NCI-H1092 treated with DMSO at 0.1 percent for 48 hours (cell line): ENCODE measurements at places on chromosomes 4 and X.

GRCh38 chr4:165877286-165877685 is 4.2 kb downstream of the TLL1 start:
- DNase-seq: no peak

DNA sequence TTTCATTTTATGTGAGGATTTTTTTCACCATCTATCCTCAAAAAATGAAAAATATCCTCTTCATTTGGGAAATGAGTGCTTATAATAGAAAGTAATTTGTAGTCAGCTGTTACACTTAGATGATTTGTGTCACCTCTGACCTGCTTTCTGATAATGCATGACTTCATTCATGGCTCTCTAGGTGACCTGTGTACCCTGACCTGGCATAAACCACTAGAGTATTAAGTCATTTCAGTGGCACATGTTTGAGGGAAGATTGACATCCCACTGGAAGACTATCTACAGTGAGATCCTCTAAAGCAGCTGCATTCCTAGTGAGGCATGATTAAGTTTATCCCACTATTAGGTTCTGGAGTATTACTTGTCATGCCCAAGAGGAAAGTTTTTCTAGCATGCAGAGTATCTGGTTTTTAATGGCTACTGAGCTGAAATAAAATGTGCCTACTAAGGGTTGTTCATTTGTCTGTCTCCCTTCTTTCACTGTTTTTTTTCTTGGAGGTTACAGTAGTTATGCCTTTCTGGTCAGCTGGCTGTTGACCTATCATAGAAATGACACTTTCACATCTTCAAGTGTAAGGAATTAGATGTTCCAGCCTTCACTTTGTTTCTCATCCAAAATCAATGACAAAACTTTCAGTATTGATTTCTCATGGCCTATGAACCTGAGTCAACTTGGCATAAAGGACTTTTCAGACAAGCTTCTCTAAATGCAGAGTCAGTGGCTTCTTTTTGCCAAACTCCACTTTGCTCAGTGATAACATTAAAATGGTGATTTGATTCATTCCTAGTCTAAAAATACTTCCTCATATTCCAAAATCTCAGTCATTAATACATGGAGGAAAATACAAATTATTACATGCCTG is 33.1 kb downstream of the TET2 start:
- DNase-seq: no peak

GRCh38 chrX:102840871-102841705 is 96.0 kb upstream of the RAB40AL start:
- no peak for DNase-seq

GRCh38 chr4:159150821-159151390 is 48.0 kb downstream of the RAPGEF2 start:
- no peak for DNase-seq

- DNase-seq: no peak
These were observed 20.8 kb downstream of the FGFRL1 start for GRCh38 chr4:1031956-1032795.

DNA sequence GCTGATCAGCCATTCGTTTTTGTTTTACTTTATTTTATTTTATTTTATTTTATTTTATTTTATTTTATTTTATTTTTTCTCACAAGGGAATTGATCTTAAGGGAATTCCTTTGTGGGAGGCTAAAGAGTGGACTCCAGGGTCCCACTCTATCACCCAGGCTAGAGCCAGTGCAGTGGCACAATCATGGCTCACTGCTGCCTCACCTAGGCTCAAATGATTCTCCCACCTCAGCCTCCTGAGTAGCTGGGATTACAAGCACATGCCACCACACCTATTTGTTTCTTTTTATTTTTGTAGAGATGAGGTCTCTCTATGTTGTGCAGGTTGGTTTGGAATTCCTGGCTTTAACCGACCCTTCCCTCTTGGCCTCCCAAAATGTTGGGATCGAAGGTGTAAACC is 17.5 kb upstream of the PABPC4L start:
- DNase-seq: no peak

- DNase-seq: no peak
These were observed 7.3 kb upstream of the CSF2RA start for GRCh38 chrX:1261285-1261684.

- DNase-seq: no peak
These were observed 804.2 kb downstream of the CENPC start for GRCh38 chr4:66741081-66741480.

- no peak for DNase-seq
These were observed 67.9 kb downstream of the PPP3CA start for GRCh38 chr4:101279377-101279871.

GRCh38 chrX:154351183-154352011 is 23.0 kb downstream of the FLNA start:
- no peak for DNase-seq

DNA sequence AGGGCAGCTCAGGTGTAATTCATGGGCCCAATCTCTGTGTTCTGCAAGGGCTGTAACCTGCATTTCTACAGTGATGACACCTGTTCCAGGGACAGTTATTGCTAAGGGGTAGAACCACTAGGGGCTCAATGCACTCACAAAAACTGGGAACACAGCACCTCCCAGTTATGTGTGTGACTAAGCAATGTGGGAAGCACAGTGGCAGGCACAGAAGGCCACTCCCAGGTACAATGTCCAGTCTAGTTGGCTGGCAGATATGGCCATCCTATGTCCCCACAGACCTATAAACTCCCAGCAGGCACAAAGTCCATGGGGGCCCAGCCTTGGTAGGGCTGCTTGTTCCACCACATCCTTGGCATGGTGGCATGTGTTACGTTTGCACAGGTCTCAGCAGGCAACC is 25.7 kb downstream of the CXCL13 start:
- DNase-seq: no peak

DNA sequence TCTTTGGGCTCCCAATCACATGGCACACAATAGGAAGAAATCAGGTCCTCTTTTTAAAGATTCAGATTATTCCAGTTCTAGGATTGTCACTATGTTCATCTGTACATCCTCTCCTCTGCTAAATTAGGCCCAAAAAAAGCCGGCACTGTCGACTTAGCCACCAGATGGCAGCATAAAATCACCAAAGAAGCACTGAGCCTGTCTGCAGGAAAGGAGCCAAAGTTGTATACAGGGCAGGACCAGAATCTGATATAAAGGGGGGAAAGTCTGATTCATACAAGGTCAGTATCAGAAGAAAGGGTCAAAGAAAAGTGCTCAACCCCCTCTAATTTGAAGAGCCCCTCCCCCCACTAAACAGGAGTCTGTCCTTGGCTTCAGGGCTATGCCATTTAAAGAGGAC is 292.5 kb downstream of the CHIC1 start:
- DNase-seq: peak; percentile 30

DNA sequence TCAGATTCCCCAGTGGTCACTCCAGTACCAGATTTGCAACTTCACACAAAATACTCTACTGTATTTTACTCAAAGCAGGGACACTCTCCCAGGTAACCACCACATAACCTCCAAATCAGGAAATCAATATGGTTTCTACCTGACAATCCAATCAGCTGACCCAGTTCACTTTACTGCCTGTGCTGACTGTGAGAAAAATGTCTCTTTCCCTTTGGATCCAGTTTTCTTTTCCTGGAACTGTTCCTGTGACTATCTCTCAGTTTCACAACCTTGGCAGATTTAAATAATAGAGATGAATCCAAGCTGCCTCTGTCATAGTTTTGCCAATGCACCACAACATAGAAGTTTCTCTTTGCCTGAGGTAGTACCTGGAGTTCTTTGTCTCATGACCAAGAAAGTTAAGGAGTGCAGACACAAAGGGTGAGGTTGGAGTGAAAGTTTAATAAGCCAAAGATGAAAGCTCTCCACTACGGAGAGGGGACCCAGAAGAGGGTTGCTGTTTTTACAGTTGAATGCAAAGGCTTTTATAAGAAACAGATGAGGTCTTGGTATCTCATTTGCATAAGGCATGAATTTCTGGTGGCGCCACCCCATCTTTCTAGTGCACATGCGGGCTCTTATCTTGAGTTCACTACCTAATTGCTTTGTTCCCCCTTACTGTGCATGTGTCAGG is 29.7 kb upstream of the IL9R start:
- no peak for DNase-seq

GRCh38 chrX:111634823-111635729 is 45.9 kb upstream of the ALG13 start:
- DNase-seq: no peak

DNA sequence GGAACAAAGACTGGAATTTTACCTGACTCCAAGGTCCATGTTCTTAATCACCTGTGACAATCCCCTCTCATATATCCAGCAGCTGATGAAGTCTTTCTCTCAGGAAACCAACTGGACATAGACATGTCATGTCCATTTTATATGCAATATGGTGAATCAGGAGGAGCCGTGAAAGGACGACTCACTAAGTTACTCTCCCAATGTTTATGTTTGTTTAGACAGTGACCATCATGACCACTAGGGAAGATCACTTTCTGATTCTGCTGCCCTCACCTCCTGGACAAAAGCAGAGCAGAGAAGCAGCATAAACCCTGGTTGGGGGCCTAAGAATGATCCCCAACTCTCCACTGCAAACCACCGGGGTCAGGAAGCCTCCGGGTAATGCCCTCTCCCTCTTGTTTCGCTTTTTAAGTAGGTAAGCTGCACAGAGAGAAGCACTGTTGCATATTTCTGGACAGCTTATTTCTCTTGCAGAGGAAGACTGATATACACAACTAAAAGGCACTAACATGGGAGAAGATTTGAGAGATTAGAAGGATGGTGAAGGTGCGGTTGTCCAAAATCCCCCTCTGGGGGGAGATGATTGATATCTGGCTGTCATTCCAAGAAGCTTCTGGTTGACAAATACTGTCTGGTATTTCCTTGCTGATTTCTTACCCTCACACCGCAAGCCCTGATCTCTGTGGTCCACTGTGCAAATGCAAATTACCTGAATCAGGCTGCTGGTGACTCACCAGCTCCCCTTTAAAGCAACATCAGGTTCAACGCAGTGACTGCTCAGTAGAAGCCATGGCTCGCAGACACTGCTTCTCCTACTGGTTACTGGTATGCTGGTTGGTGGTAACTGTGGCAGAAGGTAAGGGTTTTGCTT is at the start of gene ODAPH:
Gene ODAPH (plus strand): TSS at position 773 of the 871 bp plus-strand sequence. CDS start 17 bp downstream, at position 790.
- no peak for DNase-seq

DNA sequence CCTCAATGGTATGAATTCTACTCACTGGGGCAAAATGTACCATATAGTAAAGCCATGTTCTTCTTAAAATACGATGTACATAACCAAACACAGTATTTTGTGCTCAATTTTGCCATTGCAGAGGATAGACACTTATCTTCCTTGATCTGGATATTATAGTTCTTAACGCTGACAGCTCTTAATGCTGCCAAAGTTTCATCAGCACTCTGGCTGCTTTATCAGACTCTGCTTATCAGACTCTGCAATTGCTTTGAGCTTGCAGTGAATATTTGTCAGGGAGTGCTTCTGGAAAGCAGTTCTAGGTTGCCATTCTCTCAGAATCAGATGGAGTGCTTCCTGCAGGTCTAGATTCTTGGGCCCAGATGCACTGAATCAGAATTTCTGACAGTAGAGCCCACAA is 863.1 kb downstream of the CCSER1 start:
- no peak for DNase-seq

- DNase-seq: no peak
These were observed 19.3 kb downstream of the SLC25A53 start for GRCh38 chrX:104137496-104137895.

DNA sequence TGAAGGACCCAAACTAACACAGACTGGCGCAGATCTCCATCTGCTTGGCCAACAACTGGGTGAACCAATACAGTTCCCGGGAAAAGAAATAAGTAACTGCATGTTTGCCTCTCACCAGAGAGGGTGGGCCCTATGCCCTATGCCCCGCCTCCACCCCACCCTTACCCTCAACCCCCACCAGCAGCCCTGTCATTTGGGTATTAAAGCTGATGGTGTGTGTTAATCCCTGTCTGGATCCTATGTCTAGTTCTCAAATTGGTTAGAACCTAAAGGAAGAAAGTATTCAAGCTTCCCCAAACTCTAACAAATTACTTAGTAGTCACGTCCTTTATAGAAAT is 19.0 kb downstream of the SMPX start:
- DNase-seq: no peak

GRCh38 chr4:48178931-48179330 is 44.9 kb upstream of the TXK start:
- no peak for DNase-seq

DNA sequence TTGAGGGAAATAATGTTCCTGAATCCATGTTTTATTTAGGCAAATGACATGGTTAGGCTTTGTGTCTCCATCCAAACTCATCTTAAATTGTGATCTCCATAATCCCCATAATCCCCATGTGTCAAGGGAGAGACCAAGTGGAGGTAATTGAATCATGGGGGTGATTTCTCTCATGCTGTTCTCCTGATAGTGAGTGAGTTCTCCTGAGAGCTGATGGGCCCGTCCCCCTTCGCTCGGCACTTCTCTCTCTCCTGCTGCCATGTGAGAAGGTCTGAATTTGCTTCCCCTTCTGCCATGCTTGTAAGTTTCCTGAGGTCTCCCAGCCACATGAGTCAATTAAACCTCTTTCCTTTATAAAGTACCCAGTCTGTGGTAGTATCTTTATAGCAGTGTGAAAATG is 563.0 kb upstream of the NR3C2 start:
- no peak for DNase-seq

- DNase-seq: no peak
These were observed 14.4 kb upstream of the CENPU start for GRCh38 chr4:184748251-184748652.

GRCh38 chrX:134174273-134174660 is 62.7 kb upstream of the CCDC160 start:
- DNase-seq: no peak

GRCh38 chr4:5609306-5610007 is 98.9 kb downstream of the EVC2 start:
- peak; percentile 30 for DNase-seq

DNA sequence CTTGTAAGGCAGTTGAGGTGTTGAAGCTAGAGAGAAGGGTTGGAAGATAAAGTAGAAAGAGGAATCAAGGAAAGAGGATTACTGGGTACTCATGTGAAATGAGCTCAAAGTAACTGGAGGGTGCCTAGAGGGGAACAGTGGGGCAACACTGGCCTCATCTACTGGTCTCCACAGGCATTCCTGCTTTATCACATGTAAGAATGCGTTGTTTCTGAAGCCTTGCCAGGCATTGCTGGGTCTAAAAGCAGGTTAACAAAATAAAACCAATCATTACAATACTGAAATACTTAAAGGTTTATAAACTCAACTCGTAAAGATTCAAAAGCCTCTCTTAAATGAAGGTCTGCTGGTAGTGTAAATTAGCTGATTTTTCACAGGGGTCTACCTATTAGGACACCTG is 96.0 kb downstream of the FANCB start:
- DNase-seq: no peak

- no peak for DNase-seq
These were observed 210.0 kb downstream of the HS3ST1 start for GRCh38 chr4:11218692-11219091.

GRCh38 chrX:39809331-39809730 is 288.4 kb downstream of the BCOR start:
- DNase-seq: no peak

GRCh38 chr4:149699642-149700041 is 116.0 kb downstream of the IQCM start:
- no peak for DNase-seq

- no peak for DNase-seq
These were observed 198.7 kb upstream of the ADAMTS3 start for GRCh38 chr4:72767618-72768302.
